Small intestine (tissue), 16 donors: ENCODE measurements at places on chromosomes 4 and X.

DNA sequence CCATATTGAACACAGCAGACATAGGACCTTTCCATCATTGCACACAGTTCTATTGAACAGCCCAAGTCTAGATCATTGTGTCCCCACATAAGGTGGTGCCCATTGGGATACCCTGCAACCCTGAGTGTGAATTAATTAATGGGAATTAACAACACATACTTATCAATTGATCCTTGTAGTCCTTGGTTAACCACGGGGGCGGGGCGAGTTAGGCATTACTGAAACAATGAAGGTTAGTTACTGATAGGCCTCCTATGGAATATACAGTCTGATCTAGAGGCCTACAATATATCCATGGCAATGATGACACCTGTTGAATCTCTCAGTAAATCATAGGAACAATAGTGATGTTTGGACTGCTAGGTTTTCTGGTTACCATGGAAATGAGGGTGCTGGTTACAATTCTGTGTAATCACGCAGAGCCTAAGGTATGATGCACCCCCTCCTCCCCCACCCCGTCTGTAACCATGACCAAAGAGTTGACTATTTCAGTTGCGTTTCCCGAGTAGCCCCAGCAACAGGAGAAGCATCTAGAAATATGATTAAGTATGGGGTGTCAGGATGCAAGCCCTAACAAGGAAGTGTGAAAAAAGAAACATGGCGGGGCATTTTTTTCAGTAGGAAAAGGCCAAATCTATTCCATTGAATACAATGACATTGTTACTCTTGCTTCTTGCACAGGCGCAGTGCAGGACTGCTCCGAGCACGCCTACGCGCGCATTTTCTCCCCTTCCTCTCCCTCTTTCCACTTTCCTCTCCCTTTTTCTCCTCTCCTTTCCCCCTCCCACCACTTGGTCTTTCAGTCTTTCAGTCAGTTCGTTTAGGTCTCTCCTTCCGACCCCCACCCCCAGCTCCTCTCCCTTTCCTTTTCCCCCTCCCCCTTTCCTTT is 677 bp upstream of the NONO start:
- no peaks in the 10 kb centered on the region for H3K27me3 ChIP-seq
- H3K27ac ChIP-seq, result peak overlapping the region; percentile 95
- no peaks in the 10 kb centered on the region for H3K36me3 ChIP-seq
- no peaks in the 10 kb centered on the region for H3K4me1 ChIP-seq

DNA sequence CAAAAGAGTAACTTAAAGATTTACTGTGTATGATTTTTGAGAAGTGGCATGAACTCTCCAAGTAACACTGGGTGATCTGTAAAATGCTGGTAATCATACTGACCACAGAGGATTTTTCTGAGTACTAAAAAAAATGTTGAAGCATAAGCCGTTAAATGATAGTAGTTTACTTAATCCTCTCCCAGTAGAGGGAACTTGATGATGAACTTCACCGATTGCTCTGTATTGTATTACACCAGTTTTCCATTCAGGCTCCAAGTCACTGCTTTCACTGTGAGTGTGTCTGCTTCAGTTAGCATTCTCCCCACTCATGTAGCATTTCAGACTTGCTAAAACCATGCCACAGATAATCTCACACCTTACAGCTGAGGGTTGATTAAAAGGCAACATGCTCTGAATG is 294.1 kb downstream of the GBA3 start:
- H3K27me3 ChIP-seq, result no peaks in the 10 kb centered on the region
- no peak overlapping the region for H3K27ac ChIP-seq
- no peak for DNase-seq

DNA sequence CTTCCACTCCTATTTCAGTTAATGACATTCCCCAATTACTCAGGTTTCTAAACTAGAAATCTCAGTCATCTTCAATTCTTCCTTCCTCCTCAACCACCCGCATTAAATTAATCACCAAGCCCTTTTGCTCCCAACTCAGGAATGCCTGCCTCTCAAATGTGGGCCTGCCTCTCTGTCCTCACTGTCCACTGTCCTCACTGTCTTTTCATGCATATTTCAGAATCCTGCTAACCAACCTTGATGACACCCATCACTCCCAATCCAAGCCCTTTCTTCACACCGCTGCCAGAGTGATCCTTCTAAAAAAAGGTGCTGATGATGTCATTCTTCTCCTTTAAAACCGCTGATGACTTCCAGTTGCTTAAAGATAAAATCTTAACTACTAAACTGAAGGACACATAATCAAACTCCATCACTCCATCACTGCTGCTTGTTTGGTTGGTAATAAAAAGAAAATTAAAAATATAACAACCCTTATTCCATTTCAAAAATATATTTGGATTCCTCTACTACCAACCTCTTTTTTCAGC is 5.1 kb upstream of the APBB2 start:
- H3K4me3 ChIP-seq, result no peak overlapping the region
- DNase-seq, result no peak
- H3K27ac ChIP-seq, result no peak overlapping the region
- H3K27me3 ChIP-seq, result peaks cover 3% of the 10 kb centered on the region
- H3K4me1 ChIP-seq, result no peaks in the 10 kb centered on the region

DNA sequence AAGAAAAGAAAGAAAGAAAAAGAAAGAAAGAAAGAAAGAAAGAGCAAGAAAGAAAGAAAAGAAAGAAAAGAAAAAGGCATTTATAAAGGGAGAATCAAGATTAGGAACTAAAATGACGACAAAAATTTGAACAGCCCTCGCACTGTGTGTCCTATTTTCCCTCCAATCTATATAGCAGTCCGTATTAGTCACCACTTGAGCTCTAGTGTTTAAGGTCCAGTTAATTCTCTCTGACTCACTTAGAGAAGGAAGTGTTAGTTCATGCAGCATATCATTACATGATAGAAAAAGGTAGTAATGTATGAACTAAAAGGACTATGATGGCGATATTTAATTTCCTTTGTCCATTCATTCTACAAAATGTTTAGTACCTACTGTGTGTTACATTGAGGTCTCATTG is 122.7 kb downstream of the CBLL2 start:
- no peak overlapping the region for H3K27ac ChIP-seq
- no peak for DNase-seq
- H3K4me1 ChIP-seq, result no peaks in the 10 kb centered on the region
- H3K4me3 ChIP-seq, result no peak overlapping the region
- H3K27me3 ChIP-seq, result no peaks in the 10 kb centered on the region
- no peaks in the 10 kb centered on the region for H3K36me3 ChIP-seq

GRCh38 chrX:39043838-39044550 is 242.7 kb downstream of the MID1IP1 start:
- H3K27me3 ChIP-seq, result no peaks in the 10 kb centered on the region
- peaks cover 10% of the 10 kb centered on the region for H3K4me1 ChIP-seq
- H3K4me3 ChIP-seq, result no peak overlapping the region
- H3K36me3 ChIP-seq, result no peaks in the 10 kb centered on the region
- no peak overlapping the region for H3K27ac ChIP-seq

DNA sequence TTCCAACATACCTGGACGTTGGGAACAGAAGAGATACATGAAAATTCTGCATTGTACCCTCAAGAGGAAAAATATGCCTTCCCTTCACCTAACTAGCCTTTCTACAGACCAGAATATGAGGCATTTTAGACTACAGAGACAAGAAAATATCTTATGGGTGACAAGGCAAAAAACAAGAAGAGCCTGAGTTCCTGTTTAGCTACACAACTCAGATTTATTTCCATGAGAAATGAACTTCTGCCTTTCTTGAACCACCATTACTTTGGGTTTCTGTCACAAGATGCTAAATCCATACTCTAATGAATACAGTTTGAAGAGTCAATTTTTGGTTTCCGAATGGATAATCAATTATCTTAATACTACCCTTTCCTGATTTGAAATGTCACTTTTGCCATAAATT is 18.7 kb downstream of the RCHY1 start:
- H3K36me3 ChIP-seq, result peaks cover 9% of the 10 kb centered on the region
- no peaks in the 10 kb centered on the region for H3K4me1 ChIP-seq
- H3K27ac ChIP-seq, result no peak overlapping the region
- H3K4me3 ChIP-seq, result no peak overlapping the region
- DNase-seq, result no peak

GRCh38 chr4:137909529-137910309 is 332.4 kb downstream of the SLC7A11 start:
- no peaks in the 10 kb centered on the region for H3K4me1 ChIP-seq
- H3K36me3 ChIP-seq, result no peaks in the 10 kb centered on the region
- H3K4me3 ChIP-seq, result no peak overlapping the region
- no peak overlapping the region for H3K27ac ChIP-seq
- no peaks in the 10 kb centered on the region for H3K27me3 ChIP-seq

DNA sequence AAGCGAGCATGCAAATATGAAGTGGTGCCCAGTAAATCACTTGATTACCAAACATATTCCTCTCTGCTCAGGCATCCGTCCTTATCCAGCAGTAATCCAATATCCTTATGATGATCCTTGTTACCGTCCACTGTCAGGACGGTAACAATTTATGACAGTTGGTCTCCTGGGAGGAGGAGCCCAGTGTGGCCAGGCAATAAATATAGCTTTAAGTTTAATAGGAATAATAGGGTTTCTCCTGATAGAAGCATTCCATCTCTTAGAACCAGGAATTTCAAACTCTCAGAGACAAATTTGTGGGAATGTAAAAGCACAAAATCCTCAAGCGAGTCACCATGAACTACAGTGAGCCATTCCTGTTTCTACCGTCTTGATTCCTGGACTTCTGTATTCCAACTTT is 171.2 kb upstream of the IL15 start:
- H3K4me3 ChIP-seq, result no peak overlapping the region
- no peaks in the 10 kb centered on the region for H3K4me1 ChIP-seq
- H3K27me3 ChIP-seq, result no peaks in the 10 kb centered on the region
- no peak overlapping the region for H3K27ac ChIP-seq
- DNase-seq, result no peak

GRCh38 chr4:88989990-88990389 is 67.0 kb downstream of the FAM13A start:
- no peak for DNase-seq
- H3K4me1 ChIP-seq, result no peaks in the 10 kb centered on the region
- H3K36me3 ChIP-seq, result no peaks in the 10 kb centered on the region
- no peaks in the 10 kb centered on the region for H3K27me3 ChIP-seq
- H3K4me3 ChIP-seq, result no peak overlapping the region

DNA sequence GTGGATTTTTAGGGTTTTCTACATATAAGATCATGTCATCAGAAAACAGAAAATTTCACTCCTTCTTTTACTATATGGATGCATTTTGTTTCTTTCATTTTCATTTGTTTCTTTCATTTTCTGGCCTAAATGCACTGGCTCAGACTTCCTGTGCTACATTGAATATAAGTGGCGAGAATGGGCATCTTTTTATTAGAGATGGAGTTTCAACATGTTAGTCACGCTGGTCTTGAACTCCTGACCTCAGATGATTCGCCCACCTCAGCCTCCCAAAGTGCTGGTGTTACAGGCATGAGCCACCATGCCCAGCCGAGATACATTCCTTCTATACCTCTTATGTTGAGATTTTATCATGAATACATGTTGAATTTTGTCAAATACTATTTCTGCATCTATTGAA is 61.8 kb downstream of the BRWD3 start:
- no peaks in the 10 kb centered on the region for H3K27me3 ChIP-seq

DNA sequence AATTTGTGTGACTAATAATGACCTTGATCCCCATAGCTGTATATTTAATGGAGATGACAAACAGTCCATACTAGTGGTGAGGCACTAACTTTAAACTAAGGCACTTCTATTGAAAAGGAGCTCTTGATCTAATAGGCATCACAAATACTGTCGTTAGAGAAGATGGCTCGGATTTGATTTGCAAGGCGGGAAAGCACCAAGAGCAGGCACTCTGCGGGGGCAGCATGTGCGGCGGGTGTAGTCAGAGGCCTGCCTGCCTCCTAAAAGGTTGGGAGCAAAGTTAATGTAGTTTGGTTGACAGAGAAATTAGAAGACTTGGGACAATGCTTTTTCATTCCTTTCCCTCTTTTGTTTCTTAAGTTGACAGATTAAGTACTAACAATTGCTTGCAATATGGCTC is 278.8 kb downstream of the CFAP299 start:
- no peak overlapping the region for H3K27ac ChIP-seq
- H3K36me3 ChIP-seq, result no peaks in the 10 kb centered on the region
- H3K4me3 ChIP-seq, result no peak overlapping the region

GRCh38 chr4:73308286-73308685 is 49.7 kb upstream of the ANKRD17 start:
- peak; percentile 11 for DNase-seq
- no peak overlapping the region for H3K4me3 ChIP-seq
- H3K27me3 ChIP-seq, result no peaks in the 10 kb centered on the region
- no peak overlapping the region for H3K27ac ChIP-seq

- H3K27me3 ChIP-seq, result peaks cover 11% of the 10 kb centered on the region
- no peak for DNase-seq
- no peak overlapping the region for H3K27ac ChIP-seq
- no peaks in the 10 kb centered on the region for H3K36me3 ChIP-seq
- H3K4me3 ChIP-seq, result no peak overlapping the region
Measured at GRCh38 chrX:70437921-70438665, 6.5 kb upstream of the DLG3 start.

DNA sequence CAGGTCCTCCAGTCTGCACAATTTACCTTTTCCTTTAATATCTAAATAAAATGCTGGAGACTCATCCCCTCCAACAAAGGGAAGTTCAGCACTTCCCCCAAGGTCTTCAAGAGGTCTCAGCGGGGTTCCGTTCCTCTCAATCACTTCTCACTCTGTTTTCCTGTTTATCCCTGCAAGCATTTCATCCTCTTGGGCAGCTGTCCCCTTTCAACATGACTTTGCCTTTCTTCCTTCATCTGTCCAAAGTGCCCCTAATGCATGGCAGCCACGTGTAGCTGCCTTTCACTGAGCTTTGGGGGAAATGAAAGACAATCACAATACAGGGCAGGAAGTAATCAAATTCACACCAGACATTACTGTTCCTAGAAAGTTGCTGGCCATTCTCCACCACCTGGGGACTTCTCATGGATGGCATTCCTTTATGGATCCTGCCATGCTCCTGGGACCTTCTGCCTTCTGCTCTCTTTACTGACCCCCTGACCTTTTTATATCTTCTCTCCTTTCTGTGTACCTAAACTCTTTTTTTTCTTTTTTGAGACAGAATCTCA is 79.7 kb upstream of the USP9X start:
- no peaks in the 10 kb centered on the region for H3K27me3 ChIP-seq
- no peak for DNase-seq
- no peaks in the 10 kb centered on the region for H3K36me3 ChIP-seq
- H3K27ac ChIP-seq, result no peak overlapping the region
- H3K4me1 ChIP-seq, result peaks cover 21% of the 10 kb centered on the region
